ENCODE measurements at places on chromosomes 11 and 22.

DNA sequence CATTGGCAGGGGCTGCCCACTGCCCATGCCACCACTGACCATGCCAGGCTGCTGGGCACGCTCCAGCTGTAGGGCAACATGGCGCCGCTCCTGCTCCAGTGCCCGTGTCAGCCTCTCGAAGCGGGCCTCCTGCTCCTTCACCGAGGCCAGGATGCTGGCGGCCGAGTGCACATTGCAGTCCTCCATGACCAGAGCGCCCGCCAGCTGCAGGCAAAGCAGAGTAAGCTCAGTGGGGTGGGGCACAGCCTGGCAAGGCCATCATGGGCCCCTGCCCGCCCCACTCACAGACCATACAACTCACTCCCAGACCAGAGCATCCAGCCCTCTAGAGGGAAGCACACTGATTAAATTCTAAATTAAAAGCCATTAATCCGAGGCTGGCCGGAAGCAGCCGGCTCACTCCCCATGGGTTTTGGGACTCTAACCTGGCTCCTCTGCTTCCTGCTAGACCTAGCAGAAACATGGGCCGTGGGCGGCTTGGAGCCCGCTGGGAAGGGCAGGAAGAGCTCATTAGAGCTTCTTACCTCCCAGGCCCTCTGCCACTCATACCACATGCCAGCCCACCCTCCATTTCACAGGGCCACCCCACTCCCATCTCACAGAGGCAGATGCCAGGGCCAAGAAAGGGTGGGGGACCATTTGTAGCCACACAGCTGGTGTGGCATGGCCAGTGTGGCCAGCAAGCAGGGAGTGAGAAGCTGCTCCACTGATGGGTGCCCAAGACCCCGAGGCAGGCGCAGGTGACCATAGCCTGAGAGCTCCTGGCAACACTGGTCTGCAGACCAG, 25.8 kb downstream of the ARVCF start:
- DNase-seq: no peak

DNA sequence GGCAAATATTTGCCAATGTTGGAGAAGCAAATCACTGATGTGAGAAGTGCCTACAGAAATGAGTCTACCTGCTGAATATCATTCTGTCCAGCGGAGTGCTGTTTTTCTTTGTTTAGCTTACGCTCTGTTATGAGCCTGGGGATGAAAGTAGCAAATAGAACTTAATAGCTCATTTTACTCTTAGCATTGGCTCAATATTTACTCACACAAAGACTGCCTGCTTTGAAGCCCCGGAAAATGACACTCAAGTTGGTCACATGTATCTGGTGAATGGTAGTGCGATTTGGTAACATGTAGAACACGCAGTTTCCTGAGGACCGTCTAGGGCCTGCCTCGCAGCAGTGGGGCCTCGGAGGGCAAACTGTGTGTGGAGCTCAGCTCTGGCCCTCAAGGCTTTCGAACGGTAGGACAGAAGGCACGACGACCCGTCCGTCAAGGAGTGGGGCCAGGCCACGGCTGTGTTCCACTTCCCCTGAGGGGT, 38.9 kb downstream of the TBC1D22A start:
- no peak for DNase-seq

GRCh38 chr11:132846075-132846474, 686.2 kb downstream of the OPCML start:
- DNase-seq: peak; percentile 9

GRCh38 chr11:17786824-17787525, 52.4 kb downstream of the KCNC1 start:
- DNase-seq: peak; percentile 78

DNA sequence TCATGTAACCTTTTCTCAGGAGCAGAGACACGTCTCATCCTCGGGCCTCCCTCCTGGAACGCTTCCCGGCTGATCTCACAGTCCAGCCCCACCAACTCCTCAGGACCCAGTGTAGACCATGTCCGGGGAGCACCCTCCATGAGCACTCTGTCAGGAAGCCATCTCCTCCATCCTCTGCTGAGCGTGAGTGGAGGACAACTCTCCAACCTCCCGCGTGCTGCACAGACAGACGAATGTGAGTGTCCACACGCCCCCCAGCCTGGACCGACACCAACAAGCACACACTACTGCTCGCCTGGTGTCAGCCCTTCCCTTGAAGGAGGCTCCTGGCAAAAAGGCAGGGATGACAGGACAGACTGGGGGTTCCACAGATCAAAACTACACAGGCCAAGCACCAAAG, 86.6 kb downstream of the SHANK2 start:
- no peak for DNase-seq

GRCh38 chr11:14342906-14343305, 16.1 kb downstream of the RRAS2 start:
- peak; percentile 56 for DNase-seq

GRCh38 chr11:18209058-18209457, 27.5 kb downstream of the SAA4 start:
- no peak for DNase-seq

DNA sequence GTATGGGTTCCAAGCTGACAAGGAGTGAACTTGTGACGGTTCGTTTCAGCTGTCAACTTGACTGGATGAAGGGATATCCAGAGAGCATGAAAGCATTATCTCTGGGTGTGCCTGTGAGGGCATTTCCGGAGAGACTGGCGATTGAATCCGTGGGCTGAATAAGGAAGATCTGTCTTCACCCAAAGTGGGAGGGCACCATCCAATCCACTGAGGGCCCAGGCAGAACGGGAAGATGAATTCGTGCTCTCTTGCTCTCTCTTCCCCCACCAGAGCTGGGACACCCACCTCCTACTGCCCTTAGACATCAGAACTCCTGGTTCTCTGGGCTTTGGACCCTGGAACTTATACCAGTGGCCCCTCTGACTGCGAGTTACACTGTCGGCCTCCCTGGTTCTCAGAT, 15.5 kb upstream of the CD81 start:
- DNase-seq: no peak

DNA sequence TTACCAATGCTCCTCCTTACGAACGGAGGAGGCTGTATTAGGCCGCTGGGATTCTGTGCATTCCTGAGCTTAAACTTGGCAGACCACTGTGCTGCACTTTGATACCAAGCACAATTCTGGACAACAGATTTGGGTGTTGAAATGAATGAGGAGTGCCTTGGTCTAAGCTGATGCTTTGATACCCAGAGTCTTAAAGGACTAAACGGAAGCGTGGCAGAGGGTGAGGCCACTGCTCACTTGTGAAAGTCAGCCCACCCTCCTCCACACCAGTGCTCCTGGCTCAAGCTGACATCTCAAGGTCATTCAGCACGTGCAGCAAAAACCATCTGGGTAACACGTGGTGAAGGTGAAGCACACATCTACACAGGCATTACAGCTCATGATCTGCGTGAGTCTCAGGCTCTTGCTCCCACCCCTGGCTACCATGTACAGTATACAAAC, 85.9 kb downstream of the MICAL3 start:
- DNase-seq: peak; percentile 14

- DNase-seq: no peak
These were observed 7.9 kb downstream of the SIDT2 start for GRCh38 chr11:117186431-117186761.

DNA sequence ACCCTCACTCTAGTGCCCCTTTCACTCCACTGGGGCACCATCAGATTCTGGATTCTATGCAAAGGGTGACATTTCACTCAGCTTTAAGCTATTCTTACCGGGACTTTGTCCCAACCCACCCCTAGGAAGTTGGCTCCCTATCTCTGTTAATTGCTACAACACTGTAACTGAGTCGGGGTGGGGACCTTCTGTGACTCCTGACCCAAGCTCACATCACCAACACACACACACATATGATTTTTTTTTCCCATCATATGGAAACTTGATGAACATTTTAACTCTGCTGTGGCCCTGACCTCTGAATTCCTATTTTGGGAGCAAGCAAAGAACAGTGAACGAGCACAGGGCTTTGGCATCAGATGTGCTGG, 16.6 kb downstream of the USH1C start:
- DNase-seq: no peak

GRCh38 chr22:24428751-24429410, 1.5 kb downstream of the ADORA2A start:
- no peak for DNase-seq

DNA sequence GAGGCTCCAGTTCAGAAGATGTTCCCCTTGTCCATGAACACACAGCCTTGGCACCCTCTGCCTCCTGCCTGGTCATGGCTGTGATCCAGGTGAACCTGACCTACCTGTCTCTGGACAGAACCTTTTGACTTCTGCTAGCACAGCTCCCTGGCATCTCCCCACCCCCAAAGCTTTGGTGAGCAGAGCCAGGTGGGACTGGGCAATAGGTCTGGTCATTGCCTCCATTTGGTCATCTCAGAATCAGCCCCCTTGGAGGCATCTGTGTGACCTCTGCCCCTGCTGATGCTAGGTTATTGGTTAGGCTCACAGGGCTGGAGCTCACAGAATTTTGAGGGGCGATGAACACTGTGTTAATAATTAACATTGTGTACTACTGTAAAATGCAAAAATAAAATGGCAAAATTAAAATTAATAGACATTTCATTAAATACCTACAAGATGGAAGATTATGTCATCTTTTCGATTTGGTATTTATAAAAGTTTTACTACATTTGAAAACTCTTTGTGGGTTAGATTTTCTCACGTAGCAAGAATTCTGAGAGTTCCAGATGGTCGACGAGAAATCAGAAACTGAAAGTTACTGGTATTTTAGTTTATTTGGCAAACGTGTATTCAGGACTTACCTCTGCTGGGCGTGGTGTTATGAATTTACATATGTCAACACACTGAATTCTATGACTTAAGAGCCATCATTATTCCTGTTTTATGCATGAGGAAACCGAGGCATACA, 8.3 kb upstream of the KIAA0930 start:
- DNase-seq: no peak

- peak; percentile 49 for DNase-seq
These were observed 110.1 kb downstream of the CCDC81 start for GRCh38 chr11:86484795-86485166.

DNA sequence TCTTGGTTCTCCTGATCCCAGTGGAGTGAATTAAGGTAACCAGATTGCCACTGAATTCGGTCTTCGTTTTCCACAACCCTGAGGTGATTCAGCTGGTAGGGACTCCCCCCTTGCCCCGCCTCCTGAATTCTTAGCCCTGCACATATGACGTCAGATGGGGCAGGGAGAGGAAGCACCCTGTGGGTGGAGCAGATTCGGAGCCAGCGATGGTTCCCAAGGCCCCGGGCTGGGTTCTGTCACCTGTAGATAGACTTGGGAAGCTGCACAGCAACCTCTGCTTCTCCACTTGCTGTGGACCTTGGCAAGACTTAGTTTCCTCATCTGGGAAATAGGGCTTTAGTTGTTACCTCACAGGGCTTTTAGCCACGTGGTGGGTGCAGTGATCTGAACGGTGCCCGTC, 67.8 kb downstream of the CTTN start:
- DNase-seq: peak; percentile 29

GRCh38 chr22:44667829-44668189, 34.2 kb upstream of the PRR5 start:
- peak; percentile 27 for DNase-seq

GRCh38 chr11:6862961-6863360, at the start of gene OR10A2:
Gene OR10A2 (plus strand): TSS chr11:6863057. CDS start chr11:6869755, 6,698 bp downstream.
- no peak for DNase-seq

DNA sequence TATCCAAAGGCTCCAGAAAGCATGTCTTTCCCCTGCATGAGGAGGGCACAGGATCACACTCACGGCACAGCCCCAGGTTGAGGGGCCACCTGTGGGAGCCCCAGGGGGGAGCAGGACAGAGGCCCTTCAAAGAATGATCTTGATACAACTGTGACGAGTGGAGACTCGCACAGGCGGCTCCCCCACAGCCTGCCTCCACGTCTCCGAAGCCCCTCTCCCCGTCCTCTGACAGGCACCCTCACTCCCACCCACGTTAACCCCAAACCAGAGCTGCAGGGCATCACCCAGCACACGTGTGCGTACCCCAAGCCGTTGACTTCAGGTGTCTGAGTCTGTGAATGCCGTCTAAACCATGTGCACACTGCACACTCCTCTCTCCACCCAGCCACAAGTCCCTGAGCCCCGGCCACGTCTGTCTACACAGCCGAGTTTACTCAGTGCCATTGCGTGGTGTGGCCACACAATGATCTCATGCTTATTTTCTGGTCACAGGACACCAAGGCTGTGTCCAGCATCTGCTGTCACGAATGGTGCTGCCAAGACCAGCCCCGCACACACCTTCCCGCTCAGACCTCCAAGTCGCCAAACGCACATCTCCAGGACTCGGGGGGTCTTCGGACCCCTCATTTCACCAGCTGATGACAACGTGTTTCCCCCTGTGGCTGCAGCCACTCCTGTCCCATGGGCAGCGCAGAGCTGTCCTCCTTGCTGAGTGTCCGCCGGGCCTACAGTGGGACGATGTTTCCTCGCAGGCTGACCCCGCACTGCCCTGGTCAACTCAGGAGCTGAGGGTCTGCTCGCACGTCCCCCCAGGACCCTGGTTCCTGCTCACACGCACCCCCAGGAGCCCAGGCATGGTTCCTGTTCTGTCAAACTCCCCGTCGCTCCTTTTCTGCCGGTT, 251.2 kb downstream of the BRD1 start:
- no peak for DNase-seq

All from EH (cell line).